NCI-H1930 (cell line): ENCODE measurements at places on chromosomes 5 and 9.
A peak's percentile ranks its signal among the peaks of the same experiment; 100 is the strongest.

GRCh38 chr9:18447131-18447530 is 26.8 kb upstream of the ADAMTSL1 start:
- no peak for DNase-seq

- DNase-seq = peak; percentile 56
Measured at GRCh38 chr5:134113902-134114875, at the start of gene TCF7. TSS of gene TCF7 (plus strand) at chr5:134114681. CDS start at chr5:134114907, 226 bp downstream.

DNA sequence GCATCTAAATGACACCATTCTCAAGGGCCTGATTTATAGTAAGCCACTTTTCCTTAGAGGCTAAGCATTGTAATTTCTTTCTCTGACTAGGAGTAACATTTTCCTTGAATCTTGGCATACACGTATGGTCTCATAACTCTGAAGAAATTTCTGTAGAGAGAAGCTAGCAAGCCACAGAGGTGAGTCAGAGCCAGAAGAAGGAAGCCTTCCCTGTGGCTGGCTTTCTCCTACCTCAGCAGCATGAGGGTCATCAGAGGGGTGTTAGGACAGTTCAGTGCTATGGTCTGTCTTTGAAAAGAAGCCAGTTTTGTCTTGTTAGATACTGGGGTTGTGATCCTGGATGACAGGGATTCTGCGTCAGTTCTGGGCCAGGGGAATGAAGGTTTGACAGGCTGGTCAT is 3.2 kb downstream of the SNX30 start:
- no peak for DNase-seq

DNA sequence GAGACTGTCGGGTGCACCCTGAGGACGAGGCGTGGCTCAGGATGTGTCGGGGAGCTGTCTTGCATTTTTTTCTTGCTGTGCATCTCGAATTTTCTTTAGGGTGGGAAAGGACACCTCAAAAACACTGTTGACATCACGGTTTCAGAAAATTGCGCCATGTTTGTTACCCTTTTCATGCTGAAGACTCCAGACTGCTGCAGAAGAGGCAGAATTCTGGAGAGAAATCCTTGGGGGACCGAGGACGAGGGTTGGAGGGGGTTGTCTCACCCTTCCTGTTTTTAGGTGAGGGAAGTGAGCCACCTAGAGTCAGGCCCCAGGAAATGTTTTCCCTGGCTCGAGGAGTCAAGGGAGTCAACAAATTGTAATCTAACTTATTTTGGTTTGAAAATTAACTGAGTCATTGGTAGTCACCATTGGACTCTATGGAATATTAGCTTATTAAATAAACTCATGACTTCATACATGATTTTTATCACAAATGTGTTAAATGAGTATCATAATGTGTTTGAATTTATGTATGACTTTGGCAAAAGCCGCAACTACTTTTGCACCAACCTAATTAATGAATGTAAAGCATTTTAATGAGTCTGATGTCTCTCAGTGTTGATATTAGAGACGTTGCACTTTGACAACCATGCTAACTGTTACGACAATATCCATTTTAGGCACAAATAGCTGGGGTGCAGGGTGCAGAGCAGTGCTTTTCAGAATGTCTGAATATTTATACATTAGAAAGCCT is 724 bp upstream of the LYSMD3 start:
- peak; percentile 37 for DNase-seq
